ENCODE measurements at places on chromosomes 6 and 20.

DNA sequence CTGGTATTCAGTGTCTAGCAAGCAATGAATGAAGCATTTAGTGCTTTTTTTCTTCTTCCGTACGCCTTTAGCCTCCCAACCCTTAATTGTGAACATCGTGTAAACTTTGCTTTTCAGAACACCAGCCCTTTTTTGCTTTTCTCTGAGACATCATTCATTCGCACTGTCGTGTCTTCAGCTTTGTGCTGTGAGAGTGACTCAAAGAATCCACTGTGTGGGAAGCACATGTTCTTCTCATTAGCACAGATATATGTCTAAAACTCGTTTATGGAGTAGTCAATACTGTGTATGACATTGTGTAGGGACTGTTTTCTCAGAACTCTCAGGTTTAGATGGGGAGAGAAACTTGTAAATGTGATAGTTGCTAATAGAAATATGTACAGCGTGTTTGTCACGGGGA is 279.1 kb downstream of the FARS2 start:
- DNase-seq: no peak

- DNase-seq: no peak
Measured at GRCh38 chr6:14913931-14914330, 331.9 kb upstream of the JARID2 start.

GRCh38 chr6:1713016-1713600 is 103.4 kb downstream of the FOXC1 start:
- no peak for DNase-seq

DNA sequence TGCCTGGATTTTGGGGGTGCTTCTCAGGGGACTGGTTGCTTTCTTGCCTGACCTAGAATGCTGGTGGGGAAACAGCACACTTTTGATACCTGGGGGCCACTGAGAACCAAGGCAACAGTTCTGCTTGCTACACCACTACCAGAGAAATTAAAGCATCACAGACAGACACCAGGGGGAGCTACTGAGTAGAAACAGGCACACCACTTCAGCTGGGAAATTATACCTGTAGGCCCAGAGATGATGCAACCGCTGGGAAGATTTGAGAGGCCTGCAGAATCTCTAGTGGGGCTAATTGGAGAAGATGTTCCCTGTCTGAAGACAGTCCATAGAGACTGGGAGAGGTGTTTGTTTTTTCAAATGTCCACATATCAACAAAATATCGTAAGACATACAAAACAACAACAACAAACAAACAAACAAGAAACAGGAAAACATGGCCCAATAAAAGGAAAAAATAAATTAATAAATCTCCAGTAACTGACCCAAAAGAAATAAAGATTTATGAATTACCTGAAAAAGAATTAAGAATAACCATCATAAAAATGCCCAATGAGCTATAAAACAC is 129.4 kb upstream of the RIN2 start:
- DNase-seq: peak; percentile 4
